HTR-8/SVneo (cell line): ENCODE measurements at places on chromosomes 11 and 22.

DNA sequence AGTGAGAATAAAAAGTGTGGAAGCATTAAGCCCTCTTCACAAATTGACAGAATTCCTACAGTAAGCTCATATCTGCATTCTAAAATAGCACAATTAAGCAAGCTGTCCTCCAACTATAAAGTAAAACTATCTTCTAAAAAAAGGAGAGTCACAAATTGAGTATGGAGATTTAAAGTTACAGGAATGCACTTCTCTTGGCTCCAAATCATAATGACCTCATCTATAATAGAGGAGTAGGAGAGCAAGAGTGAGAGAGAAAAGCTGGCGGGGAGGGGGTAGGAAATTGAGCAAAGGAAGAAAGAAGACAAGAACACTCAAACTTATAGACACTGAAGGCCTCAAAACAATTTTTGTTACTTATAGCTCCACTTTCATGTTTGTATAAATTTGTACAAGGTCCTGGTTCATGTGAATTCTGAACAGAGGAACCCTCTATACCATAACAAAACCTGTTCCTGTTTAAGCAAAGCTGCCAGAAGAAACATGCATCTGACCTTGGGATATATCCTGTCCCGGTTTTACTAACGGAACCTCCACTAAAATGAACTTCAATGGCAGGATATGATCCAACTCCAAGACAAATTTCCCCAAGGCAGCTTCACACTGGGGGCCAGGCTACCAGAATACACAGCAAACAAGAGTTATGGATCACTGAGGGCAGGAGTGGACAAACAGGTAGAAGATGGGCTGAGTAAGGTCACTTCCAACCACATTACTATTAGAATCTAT, 37.2 kb downstream of the SLC35F2 start:
- DNase-seq: no peak

DNA sequence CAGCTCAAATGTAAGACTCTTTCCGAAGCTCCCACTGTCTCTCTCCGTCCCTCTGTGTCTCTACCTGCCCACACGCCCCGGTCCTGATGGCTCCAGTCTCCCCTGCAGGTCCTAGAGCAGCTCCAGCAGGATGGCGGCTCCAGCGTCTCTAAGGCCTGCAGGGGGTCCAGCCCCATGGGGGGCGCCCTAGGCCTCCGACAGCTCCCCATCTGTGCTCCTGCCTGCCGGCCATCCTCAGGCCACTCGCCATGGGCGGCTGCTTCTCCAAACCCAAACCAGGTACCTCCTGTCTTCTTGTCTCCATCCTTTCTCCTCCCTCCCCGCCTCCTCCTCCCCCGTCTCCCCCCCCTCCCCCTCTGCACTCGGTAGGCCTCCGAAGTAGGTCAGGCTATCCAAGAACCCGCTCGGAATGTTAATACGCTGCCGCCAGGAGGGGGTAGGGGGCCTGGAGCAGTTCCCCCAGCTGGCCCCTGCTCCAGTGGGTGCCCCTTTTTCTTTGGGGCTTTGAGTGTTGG, 699 bp downstream of the AIFM3 start:
- DNase-seq: no peak

DNA sequence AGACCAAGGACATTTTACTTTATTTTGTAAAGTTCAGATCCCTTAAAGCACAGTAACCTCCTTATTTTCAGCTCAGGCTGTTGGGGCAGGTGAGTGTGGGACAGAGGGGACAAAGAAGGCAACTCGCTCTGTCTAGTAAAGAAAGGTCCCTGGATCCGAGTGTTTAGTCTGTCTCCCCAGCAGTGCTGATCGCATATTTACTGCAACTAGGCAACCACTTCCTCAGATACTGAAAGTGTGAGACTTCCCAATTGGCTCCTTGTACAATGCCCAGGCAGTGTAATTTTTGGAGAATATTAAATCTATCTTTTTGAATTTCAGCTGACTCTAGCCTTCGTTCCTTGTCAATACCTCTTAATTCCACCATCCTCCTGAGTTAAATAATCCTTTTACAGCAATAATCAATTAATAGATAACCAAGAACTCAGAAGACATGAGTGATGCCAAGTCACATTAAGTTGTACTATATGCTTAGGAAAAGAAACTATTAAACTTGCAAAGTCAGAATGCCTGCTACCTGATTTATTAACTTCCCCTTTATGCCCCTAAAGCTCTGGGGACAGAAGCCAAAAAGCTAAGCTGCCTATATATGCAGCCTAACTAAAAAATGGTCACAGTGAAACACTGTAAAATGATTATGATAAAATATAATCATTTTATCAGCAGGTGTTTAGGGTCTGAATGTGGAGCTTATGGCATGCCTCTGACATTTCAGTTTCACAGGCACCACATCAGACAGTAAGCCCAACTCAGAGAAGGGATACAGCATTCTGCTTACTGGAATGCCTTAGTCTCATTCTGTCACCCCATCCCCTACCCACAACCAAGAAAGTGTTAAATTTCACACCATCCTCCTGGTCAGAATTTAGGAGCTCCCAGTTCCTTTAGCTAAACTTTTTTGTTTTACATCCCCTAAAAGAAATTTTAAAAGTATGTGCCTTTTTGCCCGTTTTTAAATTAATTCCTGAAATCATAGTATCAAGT, 138.7 kb downstream of the TRIM44 start:
- DNase-seq: no peak

GRCh38 chr11:16393340-16393739, 37.0 kb upstream of the SOX6 start:
- no peak for DNase-seq

DNA sequence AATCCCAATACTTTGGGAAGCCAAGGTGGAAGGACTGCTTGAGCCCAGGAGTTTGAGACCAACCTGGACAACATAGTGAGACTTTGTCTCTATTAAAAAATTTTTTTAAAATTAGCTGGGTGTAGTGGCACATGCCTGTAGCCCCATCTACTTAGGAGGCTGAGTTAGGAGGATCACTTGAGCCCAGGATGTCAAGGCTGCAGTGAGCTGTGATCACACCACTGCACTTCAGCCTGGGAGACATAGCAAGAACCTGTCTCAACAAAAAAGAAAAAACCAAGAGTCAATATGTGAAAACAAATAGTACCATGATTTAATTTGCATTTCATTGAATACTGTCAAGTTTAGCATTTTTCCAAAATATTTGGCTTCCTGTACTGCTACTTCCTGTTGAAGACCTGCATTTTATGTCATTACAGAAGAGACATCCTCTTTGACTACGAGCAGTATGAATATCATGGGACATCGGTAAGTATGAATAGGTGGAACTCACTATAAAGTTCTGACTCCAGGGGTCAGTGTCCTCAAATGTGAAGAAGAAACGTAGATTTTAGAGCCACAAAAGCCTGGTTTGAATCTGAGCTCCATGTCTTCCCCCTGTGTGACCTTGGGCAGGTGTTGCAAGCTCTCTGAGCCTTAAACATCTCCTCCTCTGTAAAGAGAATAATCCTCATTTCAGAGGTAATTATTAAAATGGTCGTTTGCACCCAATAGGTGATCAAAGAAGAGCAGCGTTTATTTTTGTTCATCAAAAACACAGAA, 16.0 kb downstream of the CDC45 start:
- DNase-seq: no peak
